ENCODE measurements at places on chromosomes 7 and 10.

- no peak for DNase-seq
These were observed 14.1 kb downstream of the ATXN7L1 start for GRCh38 chr7:105862276-105862675.

GRCh38 chr10:725786-726185 is 36.3 kb upstream of the DIP2C start:
- DNase-seq: no peak

- DNase-seq: no peak
These were observed 29.0 kb upstream of the CCNY start for GRCh38 chr10:35307297-35307696.

DNA sequence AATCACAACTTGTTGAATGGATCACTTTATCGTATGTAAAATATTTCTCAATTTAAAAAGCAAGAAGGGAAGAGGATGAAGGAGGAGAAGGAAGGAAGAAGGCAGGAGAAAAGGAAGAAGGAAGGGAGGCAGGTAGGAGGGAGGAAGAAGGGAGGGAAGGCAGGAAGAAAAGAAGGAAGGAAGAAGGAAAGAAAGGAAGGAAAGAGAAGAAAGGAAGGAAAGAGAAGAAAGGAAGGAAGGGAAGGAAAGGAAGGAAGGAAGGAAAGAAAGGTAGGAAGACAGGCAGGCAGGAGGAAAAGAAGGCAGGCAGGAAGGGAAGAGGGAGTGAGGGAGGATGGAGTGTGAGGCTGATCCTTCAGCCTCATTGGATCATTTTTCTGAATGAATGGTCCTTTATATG is 145.5 kb downstream of the MYOF start:
- DNase-seq: no peak

GRCh38 chr7:56175771-56176170 is 59.6 kb upstream of the NUPR2 start:
- DNase-seq: no peak

Measured in NCI-H446 treated with DMSO at 0.1 percent for 48 hours (cell line).